ENCODE measurements at places on chromosomes 12 and 14. TPM values are rescaled to one million over a fixed set of nuclear protein-coding genes. Genes with fewer than 3 reads are reported as not detected.

DNA sequence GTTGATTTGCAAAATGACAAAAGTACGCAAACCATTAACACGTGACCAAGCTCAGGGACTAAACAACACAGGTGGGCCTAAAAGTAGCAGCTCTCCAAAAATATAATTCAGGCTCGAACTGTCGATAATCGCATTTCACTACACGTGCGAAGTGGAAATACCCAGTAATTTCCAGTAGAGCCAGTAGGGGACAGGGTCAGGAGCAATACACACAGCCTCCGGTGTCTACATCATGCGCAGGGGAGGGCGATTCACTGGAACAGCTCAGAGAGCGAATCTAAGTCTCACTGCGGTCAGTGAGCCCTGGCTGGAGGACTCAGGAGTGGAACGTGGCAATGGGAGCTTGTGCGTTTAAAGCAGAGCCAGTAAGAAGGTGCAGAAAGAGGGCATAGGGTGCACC, 40.4 kb downstream of the SETD3 start:
- no peak for DNase-seq

DNA sequence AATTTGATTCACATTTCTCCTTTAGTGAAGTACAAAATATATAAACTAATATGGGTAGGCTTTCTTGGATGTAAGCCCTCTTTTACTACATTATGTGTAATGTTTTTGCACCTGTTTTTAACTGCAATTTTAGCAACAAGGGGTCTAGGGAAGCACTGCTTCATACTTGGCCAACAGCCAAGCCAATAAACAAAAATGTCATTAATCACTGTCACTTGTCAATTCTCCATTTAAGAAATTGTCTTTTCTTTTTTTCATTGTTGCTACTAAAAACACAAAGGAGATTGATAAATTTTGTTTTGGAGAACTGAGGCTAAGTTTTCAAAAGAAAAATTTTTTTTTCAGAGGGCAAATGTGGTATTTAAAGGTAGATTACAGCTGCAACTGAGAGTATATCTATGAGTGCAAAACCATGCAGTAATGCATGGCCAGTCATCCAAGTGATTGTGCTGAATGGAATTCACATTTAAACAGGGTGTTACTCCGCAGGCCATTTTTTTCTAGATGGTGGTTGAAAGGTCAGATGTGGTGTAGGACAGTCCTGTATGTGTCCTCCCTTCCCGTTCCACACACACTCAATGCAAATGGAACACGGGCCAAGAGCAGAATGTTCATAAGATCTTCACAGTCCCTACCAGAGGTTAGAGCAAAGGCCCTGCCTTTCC, 503.0 kb upstream of the LMO3 start:
- DNase-seq: no peak

DNA sequence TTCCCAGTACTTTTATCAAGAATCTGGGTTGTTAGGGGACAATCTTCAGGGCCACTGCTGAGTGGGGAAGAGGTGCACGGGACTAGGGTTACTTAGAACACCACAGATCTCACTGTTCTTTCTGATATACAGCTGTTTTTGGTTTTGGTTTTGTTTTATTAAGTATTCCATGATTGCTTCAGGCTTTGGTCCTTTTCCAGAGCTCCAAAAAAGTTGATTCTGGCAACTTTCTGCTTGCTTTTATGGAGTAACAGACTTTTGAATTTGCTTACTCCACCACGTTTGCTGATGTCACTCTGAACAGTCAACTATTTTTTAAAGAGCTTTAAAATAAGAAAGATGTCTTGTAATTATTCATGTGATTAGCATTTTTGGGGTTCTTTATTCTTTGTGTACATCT, 368.1 kb upstream of the FOXG1 start:
- no peak for DNase-seq

DNA sequence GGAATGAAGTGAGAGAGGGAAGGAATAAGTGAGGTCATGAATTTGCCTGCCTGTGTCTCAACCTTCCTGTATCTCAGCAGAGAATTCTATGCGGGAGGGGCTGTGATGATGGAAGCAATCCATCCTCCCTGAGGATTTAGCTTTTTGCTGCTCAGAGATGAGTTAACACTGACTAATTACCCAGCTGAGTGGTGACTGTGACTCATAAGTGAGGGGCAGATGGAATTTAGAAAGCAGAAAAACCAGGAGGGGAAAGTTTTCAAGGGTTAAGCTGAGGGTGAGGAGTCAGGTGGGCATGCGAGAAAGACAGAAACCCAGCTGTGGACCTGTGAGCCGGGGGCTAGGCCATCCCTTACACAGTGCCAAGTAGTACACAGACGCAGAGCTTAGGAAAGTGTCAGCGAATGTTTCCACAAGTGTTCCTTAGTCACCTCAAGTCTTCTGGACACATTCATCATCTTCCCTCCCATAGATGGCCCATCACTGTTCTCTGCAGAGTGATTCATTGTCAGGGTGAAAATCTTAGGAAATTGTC, 277.9 kb downstream of the IPO8 start:
- no peak for DNase-seq

- DNase-seq: no peak
These were observed 48.2 kb upstream of the MANSC4 start for GRCh38 chr12:27828196-27828595.

DNA sequence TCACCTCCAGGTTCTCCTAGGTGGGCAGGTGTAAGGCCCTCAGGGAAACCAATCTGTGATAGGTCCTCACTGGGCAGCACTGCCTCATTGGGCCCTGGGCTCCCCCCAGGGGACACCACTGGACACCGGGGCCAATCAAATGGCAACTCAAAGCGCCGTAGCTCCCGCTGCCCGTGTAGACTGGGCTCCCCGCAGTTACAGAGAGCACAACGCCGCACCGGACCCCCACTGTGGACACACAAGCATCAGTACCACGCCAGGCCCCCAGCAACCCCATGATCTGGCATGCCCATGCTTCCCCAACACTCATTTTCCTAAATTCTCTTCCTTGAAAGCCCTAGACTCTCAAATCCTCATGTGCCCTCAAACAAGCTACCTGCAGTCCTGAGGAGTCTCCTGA, 6.1 kb downstream of the KMT2D start:
- no peak for DNase-seq

- DNase-seq: no peak
These were observed 5.7 kb upstream of the VTI1B start for GRCh38 chr14:67680121-67680602.

- no peak for DNase-seq
These were observed 14.5 kb downstream of the CAPZA3 start for GRCh38 chr12:18752280-18752920.

DNA sequence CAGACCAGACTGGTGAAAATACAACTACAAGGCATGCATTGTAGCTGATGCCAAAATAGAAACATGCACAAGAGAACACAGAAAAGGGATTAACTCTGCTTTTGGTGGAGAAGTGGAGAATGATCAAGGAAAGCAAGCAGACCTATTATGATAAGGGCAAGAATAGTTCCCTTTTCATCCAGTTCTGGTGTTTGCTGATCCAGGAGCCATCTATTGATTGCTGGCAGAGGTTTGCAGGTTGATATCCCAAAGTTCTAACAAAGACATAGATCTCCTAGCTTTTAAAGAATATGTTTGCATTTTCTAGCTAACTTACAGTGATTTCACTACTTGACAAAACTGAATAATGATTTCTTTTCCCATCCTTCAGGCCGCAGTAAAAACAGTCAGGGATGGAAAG, 166.2 kb upstream of the CDKN3 start:
- no peak for DNase-seq

- DNase-seq: no peak
These were observed 135.3 kb downstream of the ACSS3 start for GRCh38 chr12:81212996-81213696.

DNA sequence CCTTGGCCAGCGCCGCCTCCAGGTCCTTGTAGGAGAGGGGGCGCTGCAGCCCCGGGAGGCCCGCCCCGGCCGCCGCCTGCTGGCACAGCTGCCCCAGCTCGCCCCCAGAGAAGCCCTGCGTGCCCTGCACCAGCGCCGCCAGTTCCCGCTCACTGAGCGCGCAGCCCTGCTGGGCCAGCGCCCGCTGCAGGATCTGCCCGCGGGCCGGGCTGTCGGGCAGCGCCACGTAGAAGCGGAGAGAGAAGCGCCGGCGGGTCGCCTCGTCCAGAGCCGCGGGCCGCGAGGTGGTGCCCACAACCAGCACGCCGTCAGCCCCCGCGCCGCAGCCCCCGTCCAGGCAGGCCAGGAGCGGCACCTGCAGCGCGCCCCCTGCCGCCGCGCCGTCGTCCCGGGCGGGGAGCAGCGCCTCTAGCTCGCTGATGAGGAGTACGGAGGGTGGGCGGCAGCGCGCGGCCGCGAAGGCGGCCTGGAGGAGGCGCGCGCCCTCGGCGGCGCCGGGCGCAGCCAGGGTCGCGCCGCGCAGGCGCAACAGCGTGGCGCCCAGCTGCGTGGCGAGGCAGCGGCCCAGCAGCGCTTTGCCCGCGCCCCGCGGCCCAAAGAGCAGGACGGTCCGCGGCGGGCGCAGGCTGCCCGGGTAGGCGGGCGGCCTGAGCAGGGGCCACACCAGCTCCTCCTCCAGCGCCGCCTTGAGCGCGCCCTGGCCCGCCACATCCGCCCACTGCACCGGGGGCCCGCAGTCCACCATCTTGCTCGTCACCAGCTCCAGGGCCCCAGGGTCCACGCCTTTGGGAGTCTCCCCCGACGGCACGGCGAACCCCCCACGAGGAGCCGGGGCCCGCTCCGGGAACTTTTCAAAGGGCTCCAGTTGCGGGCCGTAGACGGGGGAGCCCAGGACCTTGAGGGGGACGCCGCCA, 27.7 kb downstream of the FIGNL2 start:
- DNase-seq: peak; percentile 76

GRCh38 chr14:99596772-99597171, 7.2 kb downstream of the CCDC85C start:
- DNase-seq: no peak

GRCh38 chr14:32286602-32287001, 42.5 kb upstream of the AKAP6 start:
- DNase-seq: no peak

- DNase-seq: no peak
These were observed 8.7 kb downstream of the GPR68 start for GRCh38 chr14:91235841-91236240.

DNA sequence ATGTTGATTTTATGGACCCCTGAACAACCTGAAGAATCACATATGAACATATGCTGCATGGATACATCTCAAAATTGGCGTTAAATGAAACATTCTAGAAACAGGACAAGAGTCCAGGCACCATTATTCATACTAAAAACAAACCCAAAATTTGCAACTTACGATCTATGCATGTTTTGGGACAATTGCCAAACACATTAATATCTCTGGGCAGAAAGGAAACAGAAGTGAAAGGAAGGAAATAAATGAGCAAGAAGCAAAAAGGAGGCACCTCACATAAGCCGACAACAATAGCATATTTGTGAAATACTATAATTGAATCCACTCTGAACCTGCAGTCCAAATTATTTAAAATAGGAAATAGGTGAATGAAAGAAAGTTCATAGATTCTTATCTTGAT, 1505.3 kb downstream of the AACS start:
- DNase-seq: no peak

GRCh38 chr12:68980476-68981212, 47.7 kb upstream of the CPM start:
- no peak for DNase-seq

DNA sequence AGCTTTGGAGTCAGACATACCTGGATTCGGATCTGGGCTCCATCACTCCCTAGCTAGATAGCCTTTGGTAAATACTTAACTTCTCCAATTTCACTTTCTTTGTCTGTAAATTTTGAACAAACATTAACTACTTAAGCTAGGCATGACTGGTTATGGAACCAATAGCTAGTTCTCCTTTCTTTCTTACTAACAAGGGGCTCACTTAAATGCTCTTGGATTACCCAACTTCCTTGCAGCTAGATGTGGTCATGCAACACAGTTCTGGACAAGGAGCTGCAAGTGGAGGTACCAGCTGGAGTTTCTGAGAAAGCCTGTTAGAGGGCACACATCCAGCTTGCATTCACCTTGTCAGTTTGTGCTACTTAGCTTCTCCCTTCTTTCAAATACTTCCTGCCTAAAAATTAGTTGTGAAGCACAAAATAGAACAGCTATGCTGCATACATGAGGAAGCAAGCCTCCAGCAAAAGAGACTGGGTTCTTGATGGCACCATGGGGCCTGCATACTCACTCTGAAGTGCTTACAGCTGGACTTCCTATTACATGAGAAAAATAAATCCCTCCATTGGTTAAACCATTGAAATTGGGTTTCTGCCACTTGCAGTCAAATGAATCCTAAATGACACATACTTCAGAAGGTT, 210.1 kb upstream of the EEA1 start:
- no peak for DNase-seq

DNA sequence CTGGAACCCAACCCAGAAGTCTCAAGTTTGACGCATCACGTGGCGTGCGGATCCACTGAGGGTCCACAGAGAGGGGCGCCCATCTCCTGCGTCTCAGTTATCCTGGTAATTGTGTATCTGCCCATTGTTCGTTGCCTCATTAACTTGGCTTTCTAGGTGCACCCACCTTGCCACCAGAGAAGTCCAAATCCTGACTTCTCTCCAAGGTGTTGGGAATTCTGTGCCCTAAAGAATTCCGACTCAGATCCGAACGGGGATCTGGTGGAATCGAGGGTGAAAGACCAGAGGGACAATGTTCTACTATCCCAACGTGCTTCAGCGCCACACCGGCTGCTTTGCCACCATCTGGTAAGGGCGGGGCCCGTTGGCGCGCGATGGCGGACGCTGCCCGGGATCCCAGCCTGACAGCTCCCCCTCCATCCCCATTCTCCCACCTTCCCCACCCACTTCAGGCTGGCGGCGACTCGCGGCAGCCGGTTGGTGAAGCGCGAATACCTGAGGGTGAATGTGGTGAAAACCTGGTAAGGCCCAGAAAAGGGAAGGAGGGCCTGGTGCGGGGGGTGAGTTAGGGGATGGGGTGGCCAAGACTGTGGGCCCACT, 481 bp downstream of the REC8 start:
- no peak for DNase-seq

- DNase-seq: no peak
These were observed 51.0 kb downstream of the ST8SIA1 start for GRCh38 chr12:22283508-22283907.

The ZNF140 gene
- total RNA-seq: 19.6 TPM

The AMIGO2 gene
- 5.4 TPM for total RNA-seq

The CABP1 gene
- 1.2 TPM for total RNA-seq

The ART4 gene
- not detected for total RNA-seq

All from neural crest cell (in vitro differentiated cells).